ENCODE measurements at places on chromosomes 5 and 9.

DNA sequence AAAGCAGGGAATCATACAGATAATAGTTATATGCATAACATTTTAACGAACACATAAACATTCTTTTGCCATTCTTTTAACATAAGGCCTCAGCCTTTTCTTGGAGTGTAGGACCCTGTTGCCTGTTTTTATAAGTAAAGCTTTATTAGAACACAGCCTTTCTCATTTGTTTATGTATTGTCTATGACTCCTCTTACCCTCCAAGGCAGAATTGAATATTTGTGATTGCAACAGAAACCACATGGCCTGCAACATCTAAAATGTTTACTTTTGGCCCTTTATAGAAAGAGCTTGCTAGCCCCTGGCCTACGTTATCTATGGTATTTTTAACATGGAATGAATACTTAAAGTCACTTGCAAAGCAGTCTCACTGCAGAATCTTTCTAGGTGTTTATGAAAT is 2.6 kb downstream of the SLC31A1 start:
- DNase-seq: no peak

- no peak for DNase-seq
Measured at GRCh38 chr5:167598166-167598565, 693.3 kb upstream of the WWC1 start.

- no peak for DNase-seq
Measured at GRCh38 chr5:157387683-157388093, 72.3 kb upstream of the NIPAL4 start.

DNA sequence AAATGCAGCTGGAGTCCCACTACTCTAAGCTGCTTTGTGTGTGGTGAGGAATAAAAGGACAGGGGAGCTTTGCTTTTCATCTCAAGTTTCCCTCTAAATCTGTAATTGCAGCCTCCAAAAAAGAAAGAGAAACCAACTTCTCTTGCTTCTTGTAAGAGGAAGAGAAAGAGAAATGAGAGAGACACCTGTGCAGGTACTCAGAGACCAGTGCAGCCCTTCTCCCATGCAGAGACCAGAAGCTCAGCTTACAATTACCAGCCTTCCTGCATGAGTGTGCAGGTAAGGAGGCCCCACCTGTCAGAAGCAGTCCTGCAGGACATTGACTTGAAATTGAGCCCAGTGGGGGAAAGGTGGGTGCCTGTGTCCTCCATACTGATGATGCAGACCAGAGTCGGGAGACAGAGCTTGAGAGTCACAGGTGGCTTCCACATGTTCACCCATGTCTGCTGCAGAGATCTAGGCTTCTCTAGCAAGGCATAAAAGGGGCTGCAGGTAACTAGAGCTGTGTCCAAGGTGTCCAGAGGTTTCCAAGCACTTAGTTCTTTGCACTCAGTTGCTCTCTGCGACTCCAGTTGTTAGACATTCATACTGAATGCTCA is 15.3 kb upstream of the MED10 start:
- no peak for DNase-seq

DNA sequence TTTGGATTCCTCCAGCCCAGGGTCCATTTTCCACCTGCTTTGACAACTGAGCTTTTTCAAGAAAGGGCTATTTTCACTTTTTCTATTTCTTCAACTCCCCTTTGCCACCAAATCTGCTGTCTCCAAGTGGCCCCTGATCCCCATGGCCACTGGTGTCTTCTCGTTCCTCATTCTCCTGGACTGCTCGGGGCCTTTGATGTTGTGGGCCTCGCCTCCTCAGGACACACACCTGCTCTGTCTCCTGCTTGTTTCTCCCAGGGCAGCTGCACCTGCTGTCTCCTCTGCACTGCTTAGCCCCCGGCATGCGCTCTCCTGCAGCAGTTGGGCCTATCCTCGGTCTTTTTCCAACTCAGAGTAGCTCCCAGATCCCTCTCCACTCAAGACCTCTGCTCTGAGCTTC is 16.3 kb upstream of the NANS start:
- no peak for DNase-seq

GRCh38 chr9:118449554-118449953 is 745.4 kb downstream of the TLR4 start:
- no peak for DNase-seq

GRCh38 chr9:125484350-125485282 is 222.4 kb downstream of the MAPKAP1 start:
- no peak for DNase-seq

DNA sequence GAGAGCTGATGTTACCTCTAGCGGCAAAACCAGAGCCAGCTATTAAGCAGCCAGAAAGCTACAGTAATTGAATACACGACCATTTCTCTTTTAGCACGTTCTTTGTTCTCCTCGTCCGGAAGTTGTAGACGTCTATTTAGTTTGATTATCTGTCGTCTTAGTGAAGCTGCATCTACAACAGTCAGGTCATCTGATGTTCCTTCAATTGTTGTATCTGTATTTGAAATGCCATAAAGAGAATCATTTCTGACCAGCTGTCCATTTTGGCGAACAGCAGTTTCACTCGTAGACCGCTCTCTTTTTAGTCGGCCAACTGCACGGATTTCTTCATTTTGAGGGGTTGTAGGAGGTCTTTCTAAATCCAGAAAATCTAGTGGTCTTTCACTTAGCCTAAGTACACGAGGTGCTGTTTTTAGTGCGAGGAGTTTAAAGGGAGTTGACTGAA is 12.6 kb downstream of the PDE6A start:
- no peak for DNase-seq

DNA sequence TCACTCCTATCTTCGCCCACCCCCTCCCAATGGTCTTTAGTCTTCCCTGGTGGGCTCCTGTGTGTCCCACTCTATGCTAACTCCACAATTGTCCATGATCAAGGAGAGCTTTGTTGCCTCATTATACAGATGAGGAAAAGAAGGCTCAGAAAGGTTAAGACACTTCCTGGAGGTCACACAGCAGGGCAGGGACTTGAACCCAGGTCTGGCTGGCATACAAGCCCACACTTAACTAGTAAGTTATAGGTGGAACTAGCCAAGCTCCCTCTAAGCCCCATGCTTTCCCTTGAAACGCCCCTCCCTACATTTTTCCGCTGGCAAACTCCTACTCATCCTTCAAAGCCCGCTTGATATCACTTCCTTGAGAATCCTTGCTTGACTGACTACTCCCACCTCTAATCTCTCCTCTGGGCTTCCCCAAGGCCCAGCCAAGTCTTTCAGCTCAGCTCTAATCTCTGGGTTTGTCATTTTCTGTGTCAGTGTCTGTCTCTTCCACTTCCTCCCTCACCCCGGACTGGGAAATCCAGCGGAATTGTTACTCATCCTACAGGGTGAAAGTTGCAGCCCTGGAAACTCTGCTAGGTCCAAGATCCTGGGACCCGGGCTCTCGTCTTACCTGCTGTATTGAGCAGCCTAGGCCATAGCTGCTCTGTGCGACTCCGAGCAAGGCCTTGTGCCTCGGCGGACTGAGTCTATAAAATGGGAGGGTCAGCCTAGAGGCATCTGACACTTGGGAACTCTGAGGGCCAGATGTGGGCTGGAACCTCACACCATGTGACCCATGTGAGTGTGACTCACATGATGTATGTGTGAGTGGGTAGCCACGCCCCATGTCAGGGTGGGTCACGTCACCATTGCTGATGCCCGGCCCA is 144.5 kb downstream of the GAPVD1 start:
- no peak for DNase-seq

- DNase-seq: no peak
Measured at GRCh38 chr9:125797930-125798329, 50.8 kb downstream of the PBX3 start.

- DNase-seq: no peak
Measured at GRCh38 chr5:11588803-11589202, 315.4 kb downstream of the CTNND2 start.

Data from NCI-H774 (cell line).